NCI-H1048 (cell line): ENCODE measurements at places on chromosomes 7 and 10.

DNA sequence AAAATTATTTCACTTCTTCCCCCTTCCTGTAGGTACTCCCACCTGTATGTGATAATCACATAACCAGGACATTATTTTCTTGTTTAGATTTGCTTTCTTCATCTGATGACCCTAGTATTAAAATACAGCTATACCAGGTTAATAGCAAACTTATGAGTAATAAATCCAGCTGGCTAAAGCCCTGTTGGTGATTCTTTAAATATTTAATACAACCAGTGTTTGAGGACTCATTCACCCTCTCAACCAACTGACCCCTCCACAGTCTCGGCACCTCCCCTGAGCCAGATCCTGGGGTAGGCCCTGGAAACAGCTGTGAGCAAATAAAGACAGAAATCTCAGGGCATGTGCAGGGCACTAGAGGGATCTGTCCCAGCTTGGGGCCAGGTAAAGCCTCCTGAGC, 58.5 kb downstream of the BLNK start:
- DNase-seq: no peak

GRCh38 chr7:23474829-23475575, 4.7 kb upstream of the IGF2BP3 start:
- no peak for DNase-seq

GRCh38 chr7:18116661-18117060, 89.0 kb upstream of the PRPS1L1 start:
- no peak for DNase-seq

- DNase-seq: no peak
These were observed 63.1 kb upstream of the SORCS3 start for GRCh38 chr10:104577861-104578521.

DNA sequence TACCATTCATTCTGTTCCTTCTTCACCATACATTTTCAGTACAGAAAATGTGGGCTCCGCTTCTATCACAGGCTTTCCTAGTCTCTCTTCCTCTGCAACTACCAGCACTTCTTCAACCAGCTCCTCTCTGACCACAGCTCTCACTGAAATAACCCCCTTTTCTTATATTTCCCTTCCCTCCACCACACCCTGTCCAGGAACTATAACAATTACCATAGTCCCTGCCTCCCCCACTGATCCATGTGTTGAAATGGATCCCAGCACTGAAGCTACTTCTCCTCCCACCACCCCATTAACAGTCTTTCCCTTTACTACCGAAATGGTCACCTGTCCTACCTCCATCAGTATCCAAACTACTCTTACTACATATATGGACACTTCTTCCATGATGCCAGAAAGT, 9.5 kb upstream of the MUC12 start:
- DNase-seq: no peak

- DNase-seq: no peak
These were observed 90.1 kb downstream of the ABCC2 start for GRCh38 chr10:99872367-99873162.

GRCh38 chr10:105714728-105715127, 1073.6 kb downstream of the SORCS3 start:
- no peak for DNase-seq

- DNase-seq: no peak
These were observed 599.3 kb upstream of the CELF2 start for GRCh38 chr10:10418387-10418786.

GRCh38 chr10:35501923-35502322, 103.2 kb upstream of the GJD4 start:
- DNase-seq: no peak

DNA sequence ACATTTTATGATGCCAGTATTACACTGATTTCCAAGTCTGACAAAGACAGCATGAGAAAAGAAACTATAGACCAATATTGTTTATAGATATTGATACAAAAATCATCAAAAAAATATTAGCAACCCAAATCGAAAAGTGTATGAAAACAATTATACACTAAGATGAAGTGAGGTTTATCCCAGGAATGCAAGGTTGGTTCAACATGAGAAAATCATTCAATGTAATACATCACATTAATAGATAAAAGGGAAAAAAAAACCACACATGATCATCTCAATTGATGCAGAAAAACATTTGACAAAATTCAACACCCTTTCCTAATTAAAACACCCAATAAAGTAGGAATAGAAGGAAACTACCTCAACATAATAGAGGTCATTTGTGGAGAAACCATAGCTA, 153.9 kb downstream of the DNAJC1 start:
- DNase-seq: no peak

DNA sequence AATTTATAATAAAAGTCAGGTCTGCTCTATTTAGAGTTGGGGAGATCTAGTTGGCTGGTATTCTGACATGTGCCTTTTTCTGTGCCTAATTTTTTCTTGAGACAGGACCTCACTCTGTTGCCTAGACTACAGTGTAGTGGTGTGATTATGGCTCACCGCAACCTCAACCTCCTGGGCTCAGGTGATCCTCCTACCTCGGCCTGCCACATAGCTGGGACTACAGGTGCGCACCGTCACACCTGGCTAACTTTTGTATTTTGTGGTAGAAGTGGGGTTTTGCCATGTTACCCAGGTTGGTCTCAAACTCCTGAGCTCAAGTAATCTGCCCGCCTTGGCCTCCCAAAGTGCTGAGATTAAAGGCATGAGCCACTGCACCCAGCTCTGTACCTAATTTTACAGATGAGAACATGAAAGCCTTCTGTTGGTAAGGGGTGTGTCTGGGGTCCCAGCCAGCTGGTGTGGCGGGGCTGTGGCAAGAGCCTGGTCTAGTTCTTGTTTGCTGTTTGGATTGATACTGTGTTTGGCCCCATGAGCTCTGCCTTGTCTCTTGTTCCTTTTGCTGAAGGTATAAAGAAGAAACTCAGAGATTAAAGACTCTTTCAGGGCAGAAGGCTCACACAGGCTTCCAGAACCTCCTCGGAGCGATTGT, 31.4 kb downstream of the POR start:
- no peak for DNase-seq

DNA sequence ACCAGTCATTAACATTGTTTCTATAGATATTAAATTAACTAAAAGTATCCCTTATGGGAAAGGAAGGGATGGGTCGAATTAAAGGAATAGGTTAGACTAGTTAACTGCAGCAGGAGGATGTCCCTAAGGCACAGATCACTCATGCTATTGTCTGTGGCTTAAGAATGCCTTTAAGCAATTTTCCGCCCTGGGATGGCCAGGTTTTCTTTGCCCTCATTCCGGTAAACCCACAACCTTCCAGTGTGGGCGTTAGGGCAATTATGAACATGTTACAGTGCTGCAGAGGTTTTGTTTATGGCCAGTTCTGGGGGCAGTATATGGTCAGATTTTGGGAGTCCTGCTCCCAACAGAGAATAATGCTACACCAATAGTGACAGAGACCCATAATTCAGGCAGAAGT, 139.3 kb upstream of the CDK13 start:
- no peak for DNase-seq

- DNase-seq: no peak
These were observed 128.9 kb downstream of the CELF2 start for GRCh38 chr10:11146402-11147171.

- no peak for DNase-seq
These were observed 10.7 kb downstream of the LBX1 start for GRCh38 chr10:101218351-101219138.

- no peak for DNase-seq
These were observed 270.1 kb downstream of the STK31 start for GRCh38 chr7:23980081-23980480.

- no peak for DNase-seq
These were observed 110.2 kb downstream of the LARP4B start for GRCh38 chr10:821322-821721.

GRCh38 chr7:128892521-128893250, 17.8 kb downstream of the KCP start:
- no peak for DNase-seq

GRCh38 chr10:78357141-78358063, 323.7 kb downstream of the RPS24 start:
- DNase-seq: no peak
